ENCODE measurements at places on chromosomes 5 and 9.

DNA sequence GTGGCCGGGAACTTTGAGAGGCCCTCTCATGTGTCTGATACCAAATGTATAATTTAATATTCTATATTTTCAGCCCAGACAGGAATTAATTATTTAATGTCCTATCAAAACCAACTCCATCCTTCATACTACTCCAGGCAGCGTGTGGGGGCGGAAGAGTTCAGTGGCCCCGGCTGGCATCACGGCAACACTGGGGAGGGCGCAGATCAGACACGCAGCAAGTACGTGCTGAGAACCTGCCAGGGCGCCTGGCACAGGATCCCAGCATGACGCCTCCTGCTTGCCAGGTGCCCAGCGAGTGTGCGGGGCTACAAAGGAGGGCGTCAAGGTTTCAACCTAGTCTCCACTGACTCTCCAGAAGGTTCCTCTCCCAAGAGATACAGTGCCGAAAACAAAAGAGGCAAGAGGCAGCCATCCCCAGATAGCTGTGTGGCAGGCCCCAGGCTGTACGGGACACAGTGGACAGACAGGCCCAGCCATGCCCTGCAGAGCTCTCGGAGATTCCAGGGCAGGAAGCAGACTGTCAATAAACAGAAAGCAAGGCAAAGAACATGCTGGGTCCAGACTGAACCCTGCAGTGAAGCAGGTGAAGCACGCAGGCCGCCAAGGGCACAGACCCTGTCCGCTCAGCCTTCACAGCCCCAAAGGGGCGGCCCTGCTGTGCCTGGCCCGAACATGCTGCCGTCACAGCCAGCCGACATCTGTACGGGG lies 110.3 kb downstream of the VAV2 start:
- no peak for DNase-seq

- no peak for DNase-seq
Observed at GRCh38 chr5:142248853-142249462, 75.9 kb downstream of the SPRY4 start.

DNA sequence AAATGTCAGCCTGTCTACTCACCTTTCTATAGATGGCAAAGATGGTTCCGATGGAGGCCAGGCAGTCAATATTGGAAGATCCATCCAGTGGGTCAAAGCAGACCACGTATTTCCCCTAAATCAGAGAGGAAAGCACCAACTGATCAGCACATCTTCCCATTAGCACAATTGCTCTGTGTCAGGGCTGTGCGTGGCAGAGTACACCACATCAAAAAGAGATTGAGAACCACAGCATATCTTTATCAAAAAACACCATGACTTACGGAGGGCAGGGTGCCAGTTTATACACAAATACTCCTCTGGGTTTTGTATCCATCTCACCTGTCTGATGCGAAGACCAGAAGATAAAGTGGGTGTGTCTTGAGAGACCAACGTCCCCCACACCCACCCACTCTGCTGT lies 9.1 kb downstream of the FBP2 start:
- no peak for DNase-seq

- DNase-seq = no peak
Observed at GRCh38 chr9:86907346-86907745, 40.0 kb downstream of the GAS1 start.

GRCh38 chr5:107549567-107549966 lies 121.2 kb downstream of the EFNA5 start:
- no peak for DNase-seq

- no peak for DNase-seq
Observed at GRCh38 chr9:3732077-3733038, 206.6 kb upstream of the RFX3 start.

DNA sequence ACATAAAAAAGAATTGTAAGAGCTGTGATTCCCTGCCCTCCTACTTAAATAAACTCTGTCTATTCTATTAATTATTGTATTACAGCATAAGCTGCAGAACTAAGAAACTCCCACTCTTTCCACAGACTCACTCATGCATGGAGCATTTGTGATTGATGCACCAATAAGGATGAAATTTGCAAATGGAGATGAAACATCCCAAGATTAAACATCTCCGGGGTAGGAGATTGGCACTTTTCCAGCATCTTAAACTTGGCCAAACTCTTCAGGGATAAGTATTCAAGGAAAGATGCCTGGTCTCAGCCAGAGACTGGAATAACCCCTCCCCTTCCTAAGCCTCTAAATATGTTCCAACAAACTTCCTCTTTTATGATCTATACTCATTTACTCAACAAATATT lies 472.0 kb downstream of the ACTL7B start:
- no peak for DNase-seq

- no peak for DNase-seq
Observed at GRCh38 chr5:100828071-100828897, 74.8 kb downstream of the ST8SIA4 start.

GRCh38 chr9:33794560-33794959 lies 801 bp upstream of the PRSS3 start:
- DNase-seq = no peak

GRCh38 chr5:62780888-62781287 lies 202.3 kb downstream of the LRRC70 start:
- DNase-seq = no peak

DNA sequence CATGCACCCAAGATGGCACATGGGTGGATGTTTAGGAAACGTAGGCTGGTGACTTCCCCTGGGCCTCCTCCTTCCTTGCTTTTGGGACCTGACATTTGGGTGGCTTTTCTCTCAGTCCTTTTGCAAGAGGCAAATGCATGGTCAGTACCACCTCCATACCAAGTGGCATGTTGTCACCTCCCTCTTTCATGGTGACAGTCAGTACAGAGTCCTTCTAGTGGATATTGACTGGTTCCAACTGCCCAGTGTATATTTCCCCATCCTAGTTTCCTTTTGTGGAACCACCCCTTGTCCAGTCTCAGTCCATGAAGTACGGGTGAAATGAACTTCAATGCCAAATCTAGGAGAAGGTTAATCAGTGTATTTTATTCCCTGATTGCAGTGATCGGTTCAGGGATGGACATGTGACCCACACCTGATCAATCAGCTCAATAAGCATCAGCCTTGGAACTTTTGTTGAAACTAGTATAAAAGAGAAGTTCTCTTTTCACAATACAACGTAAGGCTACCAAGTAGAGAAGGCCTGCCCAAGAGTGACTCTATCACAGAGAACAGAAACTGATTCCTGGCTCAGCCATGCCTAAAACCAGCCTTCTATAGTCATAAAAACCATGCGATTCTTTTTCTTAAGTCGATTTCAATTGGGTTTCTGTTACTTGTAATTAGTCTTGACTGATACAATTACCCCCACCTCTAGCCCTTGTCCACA lies 143.4 kb upstream of the KLF9 start:
- no peak for DNase-seq

DNA sequence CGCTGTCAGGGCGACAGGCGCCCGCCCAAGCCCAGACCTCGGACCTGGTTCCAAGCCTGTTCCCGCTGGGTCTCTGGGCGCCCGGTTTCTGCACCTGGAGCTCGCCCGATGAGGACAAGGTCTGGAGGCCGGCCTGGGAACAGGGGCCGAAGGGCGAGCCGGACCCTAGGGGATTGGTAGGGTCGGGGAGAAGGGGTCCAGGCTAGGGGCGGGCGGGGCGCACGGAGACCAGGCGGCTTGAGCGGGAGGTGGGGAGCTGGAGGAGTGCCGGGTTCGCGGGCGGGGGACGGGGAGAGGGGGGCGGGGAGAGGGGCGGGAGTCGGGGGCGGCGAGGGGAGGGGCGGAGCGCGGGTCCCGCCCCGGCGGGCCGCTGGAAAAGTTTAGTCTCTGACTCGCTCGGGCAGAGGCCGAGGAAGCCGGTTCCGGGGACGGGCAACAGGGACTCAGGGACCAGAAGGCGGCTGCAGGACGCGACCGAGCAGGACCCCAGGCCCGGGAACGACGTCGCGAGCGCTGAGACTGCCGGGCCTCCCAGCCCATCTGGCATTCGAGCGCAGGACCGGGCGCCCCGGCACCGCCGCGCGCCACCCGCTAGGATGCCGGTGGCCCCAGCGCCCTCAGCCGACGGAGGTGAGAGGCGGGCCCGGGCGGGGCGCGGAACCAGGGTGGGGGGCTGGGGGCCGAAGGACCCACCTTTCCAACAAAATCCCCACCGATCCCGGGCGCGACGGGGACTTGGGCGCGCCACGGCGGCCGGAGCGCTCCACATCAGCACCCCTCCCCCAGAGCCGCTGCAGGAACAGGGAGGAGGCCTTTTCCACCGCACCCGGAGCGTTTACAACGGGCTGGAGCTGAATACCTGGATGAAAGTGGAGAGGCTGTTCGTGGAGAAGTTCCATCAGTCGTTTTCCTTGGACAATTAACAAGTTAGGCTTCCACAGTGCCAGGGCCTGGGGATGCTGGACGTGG lies at the start of gene S1PR3:
TSS of gene S1PR3 (plus strand) at position 403 of the 969 bp plus-strand sequence. CDS start 9,733 bp downstream, outside the sequence.
- DNase-seq = no peak

DNA sequence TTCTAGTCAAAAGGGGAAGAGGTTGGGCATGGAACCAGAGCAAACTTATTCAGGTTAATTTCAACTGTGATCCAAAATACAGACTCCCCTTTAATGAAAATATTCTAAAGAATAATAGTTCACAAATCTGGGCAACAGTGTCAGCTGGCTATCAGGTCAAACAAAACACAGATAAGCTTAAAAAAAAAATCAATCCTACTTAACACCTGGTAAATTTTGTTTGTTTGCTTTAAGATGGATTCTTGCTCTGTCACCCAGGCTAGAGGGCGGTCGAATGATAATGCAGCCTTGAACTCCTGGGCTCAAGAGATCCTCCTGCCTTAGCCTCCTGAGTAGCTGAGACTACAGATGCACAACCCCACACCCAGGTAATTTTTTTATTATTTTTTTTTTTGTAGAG lies 89.0 kb downstream of the UBAP2 start:
- no peak for DNase-seq

- no peak for DNase-seq
Observed at GRCh38 chr5:175847503-175847902, 23.9 kb upstream of the CPLX2 start.

DNA sequence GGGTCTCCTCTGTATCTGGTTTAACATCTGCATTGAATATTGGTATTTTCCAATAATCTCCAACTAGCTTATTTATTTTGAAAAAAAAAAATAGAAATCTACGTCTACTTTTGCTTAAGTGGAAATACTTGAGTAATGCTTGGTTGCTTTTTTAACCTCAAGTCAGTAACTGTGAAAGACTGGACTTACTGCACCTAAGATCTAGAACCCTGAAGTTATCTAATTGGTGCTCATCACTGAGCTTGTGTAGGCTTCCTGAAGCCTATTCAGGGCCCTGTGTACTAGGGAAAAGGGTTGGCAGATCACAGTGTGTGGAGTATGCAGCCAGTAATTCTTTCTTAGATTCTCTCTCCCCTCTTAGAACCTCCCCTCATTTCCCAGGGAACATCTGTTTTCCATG lies 16.2 kb downstream of the SLC1A1 start:
- no peak for DNase-seq

DNA sequence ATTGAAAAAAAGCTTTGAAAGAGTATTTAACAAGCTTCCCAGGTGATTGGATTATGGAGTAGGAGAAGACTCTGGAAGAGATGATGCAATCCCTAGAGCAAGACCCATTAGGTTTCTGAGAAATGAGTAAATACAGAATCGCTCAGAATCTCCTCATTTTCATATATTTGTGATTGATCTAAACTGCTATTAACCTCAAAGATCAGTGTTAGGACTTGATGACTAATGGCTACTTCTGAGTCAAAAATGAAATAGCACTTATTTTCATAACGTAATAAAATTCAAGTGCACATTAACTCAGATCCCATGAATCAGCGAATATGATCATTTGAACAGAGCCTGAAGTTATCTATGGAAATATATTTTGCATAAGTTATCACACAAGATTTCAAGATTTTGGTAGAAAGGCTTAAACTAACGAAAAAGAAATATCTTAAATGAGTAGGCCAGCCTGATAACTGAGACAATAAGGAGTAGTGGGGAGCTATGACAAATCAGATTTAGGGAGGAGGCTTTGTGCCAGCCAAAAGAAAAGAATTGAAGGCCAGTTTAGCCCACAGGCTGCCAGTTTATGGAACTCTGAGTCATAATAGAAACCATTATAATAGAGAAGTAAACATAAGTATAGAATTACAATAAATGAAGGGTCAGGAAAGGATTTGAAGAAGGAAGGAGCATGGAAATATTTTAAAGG lies 106.7 kb upstream of the OSMR start:
- DNase-seq = no peak

GRCh38 chr9:108244686-108245085 lies 611.1 kb downstream of the ACTL7B start:
- no peak for DNase-seq

DNA sequence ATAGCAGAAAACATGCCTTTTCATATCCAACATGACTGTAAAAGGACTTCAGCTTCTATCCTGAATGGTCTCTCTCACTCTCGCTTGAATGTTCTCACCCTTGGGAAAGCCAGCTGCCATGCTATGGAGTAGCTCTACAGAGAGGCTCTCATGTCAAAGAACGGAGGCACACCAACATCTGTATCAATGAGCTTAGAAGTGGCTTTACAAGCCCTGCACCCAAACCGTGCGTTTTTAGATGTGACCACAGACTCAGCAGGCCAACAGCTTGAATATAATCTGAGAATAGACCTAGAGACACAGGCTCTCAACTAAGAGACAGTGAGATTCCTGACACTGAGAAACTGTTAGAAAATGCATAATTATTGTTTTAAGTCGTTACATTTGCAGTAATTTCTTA lies 1231.6 kb upstream of the CDH9 start:
- no peak for DNase-seq

- no peak for DNase-seq
Observed at GRCh38 chr9:101472891-101473290, 37.3 kb upstream of the ALDOB start.

- no peak for DNase-seq
Observed at GRCh38 chr5:115469904-115470516, 74.6 kb downstream of the FEM1C start.

- no peak for DNase-seq
Observed at GRCh38 chr9:94672811-94673487, 33.6 kb upstream of the FBP1 start.

DNA sequence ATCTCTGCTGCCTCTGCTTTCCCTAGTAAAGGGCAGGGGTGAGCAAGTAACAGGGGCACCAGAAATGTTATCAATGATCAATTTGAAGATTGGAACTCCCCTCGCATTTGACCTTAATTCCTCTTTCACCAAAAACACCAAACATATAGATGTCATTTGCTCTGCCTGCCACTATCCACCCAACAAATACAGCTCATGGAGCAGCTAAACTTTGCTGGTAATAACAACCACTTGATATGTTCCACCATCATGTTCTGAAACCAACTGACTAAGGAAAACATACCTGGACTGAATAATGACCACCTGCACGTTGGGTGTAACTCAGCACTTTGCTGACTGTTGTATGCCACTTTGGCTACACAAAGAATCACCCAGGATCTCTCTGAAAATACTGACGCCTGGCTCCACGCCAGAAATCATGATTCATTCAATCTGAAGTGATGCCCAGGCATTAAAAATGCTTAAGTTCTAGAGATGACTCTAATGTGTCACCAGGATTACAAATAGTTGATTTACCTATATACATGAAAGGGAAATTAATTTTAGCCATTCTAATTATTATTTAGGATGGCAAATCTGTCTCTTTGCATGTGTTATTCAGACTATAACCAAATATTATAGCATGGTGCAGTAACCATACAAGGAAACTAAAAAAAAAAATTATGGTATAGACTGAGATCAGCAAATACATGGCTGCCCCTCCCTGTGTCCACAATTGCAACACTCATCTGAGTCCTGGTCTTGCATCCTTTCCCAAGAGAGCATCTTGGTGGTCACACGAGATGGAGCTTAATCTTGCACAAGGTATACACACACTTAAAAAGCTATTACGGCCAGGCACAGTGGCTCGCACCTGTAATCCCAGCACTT lies 43.1 kb upstream of the TTC39B start:
- DNase-seq = no peak

Data from stimulated activated CD8-positive, alpha-beta memory T cell treated with anti-CD3 and anti-CD28 coated beads, Interleukin-15, amount 100 ng/mL, for 1 hour (primary cell).